HepG2 (cell line): ENCODE measurements at places on chromosomes 11 and 22. TPM values are rescaled to one million over a fixed set of nuclear protein-coding genes. Genes with fewer than 3 reads are reported as not detected.

- H3K4me1 ChIP-seq: no peaks in the 10 kb centered on the region
- H3K27ac ChIP-seq: no peak overlapping the region
- no peak for DNase-seq
Observed at GRCh38 chr11:74936087-74936486, 12.8 kb downstream of the XRRA1 start.

- H3K36me3 ChIP-seq: peaks cover 2% of the 10 kb centered on the region; the same call in 1 of the 2 replicates
- DNase-seq: no peak
- peaks cover 20% of the 10 kb centered on the region for H3K4me1 ChIP-seq
- H3K4me3 ChIP-seq: no peak overlapping the region
- no peaks in the 10 kb centered on the region for H3K27me3 ChIP-seq
Observed at GRCh38 chr11:12701811-12702592, 27.8 kb downstream of the TEAD1 start.

- no peak for DNase-seq
- no peak overlapping the region for H3K4me3 ChIP-seq
- no peaks in the 10 kb centered on the region for H3K27me3 ChIP-seq
- H3K36me3 ChIP-seq: no peaks in the 10 kb centered on the region
- no peaks in the 10 kb centered on the region for H3K4me1 ChIP-seq
- H3K27ac ChIP-seq: no peak overlapping the region
Observed at GRCh38 chr11:36443661-36444060, 66.4 kb downstream of the TRAF6 start.

DNA sequence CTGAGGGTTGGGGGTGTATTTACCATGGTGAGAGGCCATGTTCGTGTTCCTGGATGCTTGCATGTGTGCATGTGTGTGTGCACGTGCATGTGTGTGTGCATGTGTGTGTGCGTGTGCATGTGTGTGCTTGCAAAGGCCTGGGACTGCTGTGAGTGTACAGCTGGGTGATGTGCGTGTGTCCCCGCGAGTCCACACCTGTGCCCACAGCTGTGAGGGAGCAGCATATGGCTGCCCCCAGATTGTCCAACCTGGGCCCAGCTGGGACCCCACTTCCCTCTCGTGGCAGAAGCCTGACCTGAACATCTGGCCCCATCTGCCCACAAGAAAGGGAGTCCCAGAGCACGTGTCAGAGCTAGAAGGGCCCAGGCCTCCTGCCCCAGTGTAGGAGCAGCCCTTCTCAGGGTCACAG, 8.4 kb upstream of the CD248 start:
- H3K27ac ChIP-seq: no peak overlapping the region
- no peaks in the 10 kb centered on the region for H3K36me3 ChIP-seq
- no peak for DNase-seq
- H3K4me3 ChIP-seq: no peak overlapping the region

- no peak for DNase-seq
- no peaks in the 10 kb centered on the region for H3K36me3 ChIP-seq
- peaks cover 55% of the 10 kb centered on the region for H3K4me1 ChIP-seq
- no peaks in the 10 kb centered on the region; the same call in 2 of the 3 replicates for H3K27me3 ChIP-seq
- no peak overlapping the region for H3K27ac ChIP-seq
- H3K4me3 ChIP-seq: no peak overlapping the region
Observed at GRCh38 chr11:64920124-64920523, 3.1 kb upstream of the ATG2A start.

GRCh38 chr11:59767225-59767611, 12.0 kb downstream of the STX3 start:
- no peaks in the 10 kb centered on the region for H3K4me1 ChIP-seq
- H3K27me3 ChIP-seq: no peaks in the 10 kb centered on the region
- no peak for DNase-seq
- no peak overlapping the region for H3K27ac ChIP-seq
- no peak overlapping the region for H3K4me3 ChIP-seq

DNA sequence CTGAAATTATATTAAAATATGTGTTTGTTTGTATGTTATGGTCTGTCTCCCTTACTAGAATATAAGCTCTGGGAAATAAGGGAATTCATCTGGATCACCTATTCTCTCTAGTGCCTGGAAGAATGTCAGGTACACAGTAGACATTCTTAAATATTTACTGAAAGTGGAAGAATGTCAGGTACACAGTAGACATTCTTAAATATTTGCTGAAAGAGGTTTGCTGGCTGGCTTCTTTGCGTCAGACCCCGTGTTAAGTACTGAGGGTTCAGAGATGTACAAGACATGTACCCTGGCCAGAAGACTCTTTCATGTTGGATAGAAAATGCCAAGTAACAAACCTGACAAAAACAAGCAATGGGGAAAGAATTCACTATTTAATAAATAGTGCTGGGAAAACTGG, 199.1 kb downstream of the INSC start:
- no peaks in the 10 kb centered on the region for H3K4me1 ChIP-seq
- no peak overlapping the region for H3K27ac ChIP-seq
- no peak overlapping the region for H3K4me3 ChIP-seq
- no peaks in the 10 kb centered on the region for H3K36me3 ChIP-seq
- no peaks in the 10 kb centered on the region for H3K27me3 ChIP-seq
- DNase-seq: no peak

- peaks cover 35% of the 10 kb centered on the region for H3K4me1 ChIP-seq
- H3K27me3 ChIP-seq: no peaks in the 10 kb centered on the region
- H3K36me3 ChIP-seq: no peaks in the 10 kb centered on the region; the same call in 2 of the 3 replicates
- H3K27ac ChIP-seq: no peak overlapping the region
Observed at GRCh38 chr22:40583053-40583741, 53.3 kb downstream of the MRTFA start.

GRCh38 chr22:49271831-49272230, 555.8 kb downstream of the BRD1 start:
- peaks cover 2% of the 10 kb centered on the region for H3K27me3 ChIP-seq
- DNase-seq: no peak
- H3K4me1 ChIP-seq: no peaks in the 10 kb centered on the region
- no peak overlapping the region for H3K27ac ChIP-seq
- H3K36me3 ChIP-seq: no peaks in the 10 kb centered on the region

DNA sequence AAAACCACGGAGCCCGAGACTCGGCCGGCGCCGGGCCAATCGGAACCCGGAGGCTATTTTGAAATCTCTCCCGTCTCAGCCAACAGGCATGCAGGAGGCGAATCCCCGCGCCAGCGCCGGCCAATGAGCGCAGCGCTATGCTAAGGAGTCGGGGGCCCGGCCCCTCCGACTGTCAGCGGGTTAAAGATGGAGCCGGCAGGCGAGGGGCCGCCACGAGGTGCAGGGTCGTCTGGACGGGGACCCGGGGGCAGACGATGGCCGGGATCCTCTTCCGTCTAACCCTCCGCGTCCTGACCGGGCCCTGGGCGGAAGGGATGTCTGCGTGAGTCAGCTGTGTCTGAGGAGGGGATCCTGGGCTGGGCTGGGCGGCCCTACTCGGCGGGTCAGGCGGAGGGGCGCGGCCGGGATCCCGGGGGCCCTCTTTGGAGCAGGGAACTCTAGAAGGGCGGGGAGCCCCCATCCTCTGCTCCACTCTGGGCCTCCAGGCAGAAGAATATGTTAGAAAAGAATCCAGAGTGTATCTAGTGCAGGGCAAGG, 10.0 kb downstream of the SDF2L1 start:
- H3K4me1 ChIP-seq: peaks cover 33% of the 10 kb centered on the region
- H3K36me3 ChIP-seq: peaks cover 2% of the 10 kb centered on the region
- no peaks in the 10 kb centered on the region; the same call in 2 of the 3 replicates for H3K27me3 ChIP-seq
- H3K4me3 ChIP-seq: peak overlapping the region; percentile 86
- peak overlapping the region; percentile 77 for H3K27ac ChIP-seq

- H3K4me3 ChIP-seq: no peak overlapping the region
- H3K4me1 ChIP-seq: peaks cover 14% of the 10 kb centered on the region
- no peak for DNase-seq
Observed at GRCh38 chr22:49754696-49755630, 72.7 kb downstream of the BRD1 start.

DNA sequence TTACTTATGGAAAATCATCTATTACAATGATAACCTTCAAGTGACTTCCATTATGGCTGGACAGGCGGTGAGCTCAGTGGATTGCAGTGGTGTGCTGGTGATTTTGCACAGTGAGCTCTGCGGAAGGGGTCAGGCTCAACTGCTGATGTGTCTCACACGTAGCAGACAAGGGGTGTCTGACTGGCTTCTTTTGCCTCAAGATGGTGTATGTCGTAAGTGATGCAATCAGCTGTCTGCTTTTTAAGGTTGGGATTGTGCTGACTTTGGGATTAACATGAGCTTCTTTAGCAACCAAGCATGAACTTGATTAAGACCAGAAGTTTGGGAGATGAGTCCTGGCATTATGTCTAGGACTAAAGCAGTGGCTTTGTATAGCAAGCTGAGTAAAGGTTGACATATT, 49.5 kb downstream of the POLD3 start:
- H3K36me3 ChIP-seq: peaks cover 23% of the 10 kb centered on the region
- DNase-seq: no peak
- no peaks in the 10 kb centered on the region for H3K27me3 ChIP-seq
- H3K4me3 ChIP-seq: no peak overlapping the region

DNA sequence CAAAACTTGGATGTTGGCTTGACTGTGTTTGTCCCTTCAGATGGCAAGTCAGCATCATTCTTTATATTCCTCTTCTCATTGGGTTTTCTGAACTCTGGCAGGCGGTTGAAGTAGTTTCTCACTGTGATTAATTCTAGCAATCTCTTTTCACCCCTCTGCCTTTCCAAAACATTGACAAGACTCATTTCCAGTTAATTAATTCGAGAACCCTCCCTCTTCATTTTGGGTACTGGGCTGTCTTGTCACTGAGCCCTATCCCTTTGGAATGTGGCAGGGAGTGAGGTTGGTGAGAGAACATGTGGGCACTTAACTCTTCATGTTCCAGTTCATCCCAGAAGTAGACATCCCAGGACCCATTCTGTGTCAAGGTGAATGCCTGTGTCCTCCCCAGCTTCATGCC, 133.0 kb downstream of the WNT7B start:
- H3K4me3 ChIP-seq: no peak overlapping the region
- peaks cover 48% of the 10 kb centered on the region for H3K36me3 ChIP-seq
- H3K4me1 ChIP-seq: no peaks in the 10 kb centered on the region
- H3K27ac ChIP-seq: no peak overlapping the region

DNA sequence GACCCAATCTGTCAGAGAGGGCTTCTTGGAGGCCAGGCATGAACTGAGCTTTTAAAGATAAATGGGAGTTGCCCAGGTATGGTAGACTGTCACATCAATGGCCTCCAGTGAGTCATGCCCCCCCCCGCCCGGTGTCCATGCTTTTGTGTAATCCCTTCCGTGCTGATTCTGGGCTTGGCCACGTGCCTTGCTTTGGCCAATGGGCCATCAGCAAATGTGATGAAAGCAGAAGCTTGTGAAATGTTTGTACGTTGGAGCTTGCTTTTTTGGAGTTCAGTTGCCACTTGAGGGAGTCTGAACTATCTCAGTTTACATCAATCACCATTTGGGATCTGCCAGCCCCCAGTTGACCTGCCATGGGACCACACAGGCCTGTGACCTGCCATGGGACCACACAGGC, 4.3 kb upstream of the THY1 start:
- no peaks in the 10 kb centered on the region for H3K36me3 ChIP-seq
- no peaks in the 10 kb centered on the region for H3K27me3 ChIP-seq
- H3K4me1 ChIP-seq: 0 out of 2 replicates have a peak, but pooled peaks cover 1% of the 10 kb centered on the region
- no peak overlapping the region for H3K4me3 ChIP-seq

GRCh38 chr11:128757886-128758612, 64.2 kb downstream of the FLI1 start:
- no peak overlapping the region for H3K27ac ChIP-seq
- H3K4me3 ChIP-seq: no peak overlapping the region
- DNase-seq: no peak
- no peaks in the 10 kb centered on the region for H3K36me3 ChIP-seq
- H3K27me3 ChIP-seq: peaks cover 7% of the 10 kb centered on the region; the same call in 1 of the 3 replicates

The TESMIN gene
- 0.15 and 0.60 TPM in 2 replicates for total RNA-seq

The SCYL1 gene
- total RNA-seq: 61.7 and 65.9 TPM in 2 replicates

The STK33 gene
- 12.6 and 15.9 TPM in 2 replicates for total RNA-seq

The MMP27 gene
- total RNA-seq: not detected in 2 replicates

The GAB4 gene
- total RNA-seq: not detected in 2 replicates

The RFPL3 gene
- not detected in 2 replicates for total RNA-seq

The RASD2 gene
- not detected in 2 replicates for total RNA-seq
